ENCODE measurements at places on chromosomes 1 and 21. TPM values are rescaled to one million over a fixed set of nuclear protein-coding genes. Genes with fewer than 3 reads are reported as not detected.

Gene RAD54L
- total RNA-seq, result 0.78 TPM

Gene KCTD3
- total RNA-seq, result 55.4 TPM

DNA sequence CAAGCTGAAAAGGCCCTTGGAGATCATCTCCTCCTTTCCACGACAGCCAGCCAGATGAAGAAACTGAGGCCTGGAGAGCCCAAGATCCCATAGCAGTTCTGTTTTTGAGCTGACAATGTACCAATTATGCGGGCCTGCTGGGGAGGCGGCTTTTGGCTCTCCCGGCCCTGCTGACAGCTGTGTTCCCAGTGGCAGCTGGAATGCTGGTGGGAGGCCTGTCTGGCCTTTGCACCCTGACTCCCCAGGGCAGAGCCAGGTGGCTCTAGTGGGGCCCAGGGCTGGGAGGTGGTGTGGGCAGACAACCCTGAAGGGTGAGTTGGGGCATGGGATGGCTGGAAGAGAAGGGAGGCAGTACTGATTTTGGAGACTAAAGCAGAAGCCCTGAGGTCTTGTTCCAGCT lies 30.7 kb upstream of the WASF2 start:
- no peaks in the 10 kb centered on the region for H3K36me3 ChIP-seq
- no peak for DNase-seq
- peak overlapping the region; percentile 59 for H3K27ac ChIP-seq
- no peak overlapping the region for H3K4me3 ChIP-seq

Gene MAP3K21
- 16.7 TPM for total RNA-seq

Gene GSTM1
- total RNA-seq, result not detected

GRCh38 chr1:209831615-209832014 lies 3.8 kb downstream of the UTP25 start:
- peaks cover 12% of the 10 kb centered on the region for H3K4me1 ChIP-seq
- no peak for DNase-seq
- H3K27ac ChIP-seq, result no peak overlapping the region
- no peaks in the 10 kb centered on the region for H3K27me3 ChIP-seq

Gene KCNH1
- not detected for total RNA-seq
